Activated naive CD4-positive, alpha-beta T cell (primary cell): ENCODE measurements at places on chromosomes 2 and 18.

- DNase-seq: no peak
These were observed 87.0 kb downstream of the HDAC4 start for GRCh38 chr2:239313776-239314175.

GRCh38 chr2:68755071-68755470 lies 20.5 kb downstream of the ARHGAP25 start:
- no peak for DNase-seq

GRCh38 chr18:47978603-47979002 lies 48.1 kb upstream of the SMAD2 start:
- no peak for DNase-seq

GRCh38 chr2:135011633-135012032 lies 35.6 kb downstream of the MAP3K19 start:
- DNase-seq: no peak

DNA sequence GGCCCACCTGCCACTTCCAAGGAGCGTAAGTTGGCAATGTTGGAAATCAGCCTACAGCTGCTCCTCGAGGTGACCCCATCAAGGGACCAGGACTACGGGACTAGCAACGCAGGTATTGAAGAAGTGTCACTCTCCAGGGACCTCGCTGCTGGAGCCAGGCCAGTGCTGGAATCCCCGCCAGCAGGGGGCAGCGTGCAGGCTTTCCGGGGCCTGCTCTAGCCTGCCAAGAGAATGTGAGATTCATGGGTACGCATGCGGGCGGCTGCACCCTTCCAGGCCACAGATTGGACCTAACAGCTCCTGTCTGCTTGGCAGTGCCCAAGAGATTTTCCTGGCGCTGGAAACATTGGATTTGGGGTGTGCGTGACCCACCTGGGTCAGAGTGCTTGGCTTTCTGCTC lies 182.8 kb upstream of the RAB12 start:
- no peak for DNase-seq

GRCh38 chr2:44314362-44314761 lies 39.1 kb downstream of the SLC3A1 start:
- DNase-seq: no peak

DNA sequence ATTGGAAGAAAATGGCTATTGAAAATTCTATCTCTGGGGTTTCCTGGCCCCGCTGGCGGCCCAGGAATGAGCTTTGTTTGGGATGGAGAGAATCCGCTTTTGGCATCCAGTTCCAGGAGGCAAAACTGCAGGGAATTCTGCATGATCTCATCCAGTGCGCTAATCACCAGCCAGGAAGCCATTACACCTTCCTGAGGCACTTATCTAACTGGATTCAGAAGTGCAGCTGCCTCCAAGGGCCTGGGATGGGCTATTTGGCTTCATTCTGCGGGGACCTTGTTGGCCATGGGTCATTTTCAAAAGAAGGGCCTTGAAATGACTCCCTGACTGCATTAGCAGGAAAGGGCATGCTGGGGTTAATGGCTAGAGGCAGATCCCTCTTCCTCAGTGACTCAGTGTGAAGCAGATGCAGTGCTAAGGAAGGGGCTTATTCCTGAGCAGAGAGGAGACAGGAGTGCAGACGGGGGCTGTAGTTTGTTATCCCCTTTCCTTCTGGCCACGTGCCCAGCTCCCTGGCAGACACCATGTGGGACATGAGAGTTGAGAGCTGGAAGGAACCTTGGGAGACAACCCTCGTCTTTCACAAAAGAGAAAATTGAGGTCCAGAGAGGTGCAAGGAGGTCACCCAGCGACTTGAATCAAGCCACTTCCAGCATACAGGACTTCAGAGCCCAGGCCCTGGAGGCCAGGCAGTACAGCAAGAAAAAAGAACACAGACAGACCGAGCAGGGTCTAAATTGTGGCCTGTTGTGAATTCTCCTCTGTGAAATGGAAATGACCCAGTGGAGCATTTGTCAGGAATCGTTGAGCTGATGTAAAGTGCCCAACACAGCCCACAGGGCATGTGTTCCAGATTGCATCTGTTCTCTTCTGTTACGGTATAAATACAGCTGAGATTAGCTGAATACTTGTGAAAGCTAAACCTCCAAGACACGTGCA lies 161.8 kb downstream of the PRKCE start:
- no peak for DNase-seq

DNA sequence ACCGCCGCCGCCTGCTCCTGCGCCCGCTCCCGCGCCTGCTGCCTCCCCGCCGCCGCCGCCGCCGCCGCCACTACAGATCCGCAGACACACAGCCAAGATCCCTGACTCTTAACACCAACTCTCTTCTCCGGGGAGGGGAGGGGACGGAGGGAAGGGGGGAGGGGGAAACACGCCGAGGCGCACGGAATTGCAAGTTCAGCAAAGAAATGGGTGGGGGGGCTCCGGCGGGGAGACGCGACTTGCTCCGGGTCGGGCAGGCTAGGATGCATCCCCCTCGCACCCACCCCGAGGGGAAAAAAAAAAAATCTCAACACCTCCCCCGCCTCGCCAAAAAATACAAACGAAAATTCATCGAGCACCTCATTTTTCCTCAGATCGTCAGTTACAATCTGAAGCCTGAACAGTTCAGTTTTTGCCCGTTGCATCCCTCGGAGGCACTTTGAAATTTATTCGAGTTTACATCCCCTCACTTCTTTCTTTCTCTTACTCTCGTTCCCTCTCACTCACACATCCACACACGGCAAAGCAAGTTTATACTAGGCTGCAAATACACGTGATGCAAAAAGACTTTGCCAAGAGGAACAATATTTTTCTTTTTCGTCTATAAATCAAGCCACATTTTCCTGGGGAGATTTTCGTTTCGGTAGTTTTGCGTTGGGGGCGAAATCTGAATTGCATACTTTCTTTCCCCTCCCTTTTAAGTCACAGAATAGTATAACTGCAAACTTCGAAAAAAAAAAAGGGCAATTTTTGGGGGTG lies at the start of gene TCF4:
TCF4 (minus strand) TSS at position 82 of the 759 bp plus-strand sequence. CDS start 1,076 bp downstream, outside the sequence.
- DNase-seq: no peak

- DNase-seq: no peak
These were observed 9.1 kb upstream of the MYO5B start for GRCh38 chr18:50203801-50204604.

DNA sequence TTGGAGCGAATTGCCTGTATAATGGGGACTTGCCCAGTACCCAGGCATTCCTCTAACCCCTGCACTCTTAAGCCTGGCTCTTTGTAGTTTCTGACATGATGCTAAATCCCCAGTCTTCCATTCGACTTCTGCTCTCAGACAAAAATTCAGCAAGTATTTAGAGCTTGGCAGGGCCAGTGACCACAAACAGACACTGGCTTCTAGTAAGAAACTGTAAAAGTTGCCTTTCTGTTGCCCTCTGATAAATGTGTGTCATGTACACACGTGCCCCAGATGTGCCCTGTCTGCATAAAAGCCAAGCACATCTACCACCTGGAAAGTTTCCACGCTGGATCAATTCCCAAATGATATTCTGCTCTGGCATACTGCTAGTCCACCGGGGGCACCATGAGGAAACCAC lies 18.0 kb downstream of the PAX3 start:
- DNase-seq: no peak

DNA sequence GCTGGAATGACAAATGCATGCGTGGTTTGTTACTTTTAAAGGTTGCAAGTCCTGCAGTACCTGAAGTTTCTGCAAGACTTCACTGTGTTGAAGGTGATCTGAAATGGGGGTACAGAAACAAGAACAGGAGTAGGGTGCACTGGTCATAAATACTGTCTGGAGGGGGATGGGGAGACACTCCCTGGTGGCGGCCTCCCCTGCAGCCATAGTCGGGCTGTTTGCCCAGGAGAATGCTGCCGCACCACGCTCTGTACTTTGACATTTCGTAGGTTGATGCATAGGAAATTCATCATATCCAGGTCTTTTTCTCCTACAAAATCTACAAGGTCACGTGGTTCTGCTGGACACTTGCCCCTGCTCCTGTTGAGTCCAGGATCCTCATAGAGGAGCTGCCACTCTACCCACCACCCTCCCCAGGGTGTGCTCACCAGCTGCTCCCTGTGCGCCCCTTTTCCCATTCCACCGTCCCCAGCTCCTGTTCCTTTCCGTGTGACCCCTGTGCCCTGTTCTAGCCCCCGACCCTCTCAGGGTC lies 103.8 kb downstream of the RNF144A start:
- no peak for DNase-seq

GRCh38 chr2:172560721-172561120 lies 4.8 kb downstream of the PDK1 start:
- no peak for DNase-seq

DNA sequence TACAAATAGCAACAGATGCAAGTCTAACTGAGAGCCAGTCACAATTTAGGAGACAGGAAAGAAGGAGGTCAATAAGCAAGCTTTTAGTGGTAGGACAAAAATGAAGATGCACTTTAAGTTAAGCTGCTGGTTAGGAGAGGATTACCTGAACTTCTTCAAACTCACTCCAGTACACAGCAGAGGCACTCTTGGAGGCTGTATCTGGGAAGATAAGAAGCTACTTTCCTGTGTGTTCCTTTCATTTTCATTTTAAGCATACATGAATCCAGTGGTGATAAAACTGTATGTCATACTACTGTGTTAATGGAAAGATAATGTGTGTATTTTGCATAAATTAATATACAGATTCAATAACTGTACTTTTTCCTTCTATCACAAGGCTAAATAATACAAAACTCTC lies 49.6 kb downstream of the HYCC2 start:
- no peak for DNase-seq

- DNase-seq: no peak
These were observed 86.0 kb downstream of the OSBPL6 start for GRCh38 chr2:178280244-178280852.

DNA sequence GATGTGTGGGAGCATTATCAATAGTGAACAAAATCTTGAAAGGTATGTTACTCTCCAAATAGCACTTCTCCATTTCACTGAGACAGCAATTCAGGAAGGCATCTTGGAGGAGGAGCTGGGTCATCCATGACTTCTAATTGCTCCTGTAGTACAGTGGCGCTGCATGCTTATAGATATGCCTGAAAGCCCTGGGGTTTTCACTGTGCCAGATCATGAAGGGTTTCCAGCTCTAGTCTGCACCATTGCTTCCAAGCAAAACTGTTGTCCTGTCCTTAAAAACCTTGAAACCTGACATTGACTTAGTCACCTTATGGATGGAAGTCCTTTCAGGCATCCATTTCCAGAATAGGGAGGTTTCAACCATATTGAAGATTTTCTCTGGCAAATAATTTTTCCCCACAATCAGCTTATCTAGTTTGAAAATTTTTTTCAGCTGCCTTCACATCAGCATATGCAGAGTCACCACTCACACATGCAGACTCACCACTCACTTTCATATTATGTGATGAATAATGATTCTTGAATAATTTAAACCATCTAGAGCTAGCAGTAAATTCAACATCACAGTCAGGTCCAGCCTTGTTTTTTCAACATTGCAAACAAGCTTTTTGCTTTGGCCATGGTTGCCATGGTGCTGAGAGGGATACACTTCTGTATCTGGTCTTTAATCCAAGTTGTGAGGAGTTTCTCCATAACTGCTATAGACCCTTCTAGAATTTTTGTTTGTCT lies 297.1 kb downstream of the CLIP4 start:
- DNase-seq: no peak

- no peak for DNase-seq
These were observed 24.6 kb downstream of the TMEM127 start for GRCh38 chr2:96241227-96241626.

DNA sequence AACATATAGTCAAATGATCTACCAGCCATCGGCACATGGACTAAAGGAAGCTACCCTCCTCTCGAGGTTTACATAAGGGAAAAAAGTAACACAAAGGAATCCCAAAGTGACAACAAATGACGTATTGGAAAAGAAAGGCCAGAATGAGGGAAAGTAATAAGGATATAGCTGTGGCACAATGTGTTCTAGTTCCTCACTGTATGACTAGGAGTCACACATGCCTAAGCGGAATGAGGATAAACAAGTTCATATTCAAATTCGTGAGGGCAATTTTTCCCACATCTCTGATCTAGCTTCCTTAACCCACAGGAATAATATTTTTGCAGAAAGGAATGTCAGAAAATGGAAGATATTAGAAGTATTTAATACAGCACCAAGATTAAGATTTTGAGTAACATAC lies 162.3 kb upstream of the PID1 start:
- DNase-seq: no peak

- no peak for DNase-seq
These were observed 39.9 kb downstream of the CROCC2 start for GRCh38 chr2:240946046-240946445.

- DNase-seq: no peak
These were observed 123.1 kb upstream of the NDUFV2 start for GRCh38 chr18:8979258-8979988.

DNA sequence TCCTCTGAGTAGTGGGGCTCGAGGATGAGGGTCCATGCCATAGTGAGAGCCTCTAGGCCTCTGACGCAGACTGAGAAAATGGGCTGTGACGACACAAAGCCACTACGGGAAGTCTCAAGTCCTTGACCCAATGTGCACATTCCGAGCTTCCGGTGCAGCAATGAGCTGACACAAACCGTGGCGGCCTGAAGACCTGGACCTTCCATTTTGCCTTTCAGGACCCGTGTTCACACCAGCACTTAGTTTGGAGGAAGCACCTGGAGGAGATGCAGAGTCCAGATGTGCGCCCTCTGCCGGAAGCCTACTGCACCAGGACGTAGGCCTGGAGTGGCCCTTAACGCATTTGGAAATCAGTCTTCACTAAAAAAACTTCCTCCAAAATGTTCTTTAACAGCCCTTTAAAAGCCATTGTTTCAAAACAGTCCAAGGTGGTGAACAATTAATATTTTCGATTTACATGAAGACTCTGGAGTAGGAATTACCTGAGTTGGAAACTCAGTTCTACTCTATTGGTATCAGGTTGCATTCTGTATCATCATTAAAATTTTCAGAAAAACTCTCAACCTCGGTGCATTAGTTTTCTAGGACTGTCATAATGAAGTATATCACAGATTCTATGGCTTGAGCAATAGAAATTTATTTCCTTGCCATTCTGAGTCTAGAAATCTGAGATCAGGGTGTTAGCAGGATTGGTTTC lies 33.9 kb downstream of the BMP10 start:
- DNase-seq: peak; percentile 68

DNA sequence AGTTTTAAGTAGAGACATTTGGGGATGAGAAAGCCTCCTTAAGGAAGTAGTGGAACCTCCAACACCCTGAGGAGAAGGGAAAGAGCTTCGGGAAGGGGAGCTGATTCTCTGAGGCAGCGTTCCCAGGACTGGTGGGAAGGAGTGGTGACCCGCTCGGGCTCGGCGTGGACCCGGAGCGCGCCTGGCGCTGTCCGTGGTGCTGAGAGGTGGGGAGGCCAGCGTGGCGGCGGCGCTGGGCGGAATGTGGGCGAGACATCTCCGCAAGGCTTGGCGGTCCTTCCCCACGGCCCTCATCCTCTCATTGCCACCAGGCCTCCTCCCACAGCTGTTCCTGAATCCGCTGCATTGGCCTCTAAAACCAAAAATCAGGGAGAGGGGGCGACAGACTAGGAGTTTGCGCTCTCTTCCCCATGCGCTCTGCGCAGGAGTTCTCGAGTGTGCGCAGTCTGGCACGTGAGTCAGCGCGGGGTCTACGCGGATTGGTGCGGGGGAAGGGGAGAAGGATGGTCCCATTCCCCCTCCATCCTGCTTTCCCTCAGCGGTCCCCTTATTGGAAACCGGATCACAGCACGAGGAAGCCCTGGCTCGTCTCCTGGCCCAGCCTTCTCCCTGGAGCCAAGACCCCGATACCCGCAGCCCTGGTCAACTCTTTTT lies 857 bp downstream of the RESP18 start:
- no peak for DNase-seq
